NAMALWA (cell line): ENCODE measurements at places on chromosomes 5 and 9.

GRCh38 chr5:66647146-66647856, 51.1 kb downstream of the MAST4 start:
- DNase-seq, result no peak

DNA sequence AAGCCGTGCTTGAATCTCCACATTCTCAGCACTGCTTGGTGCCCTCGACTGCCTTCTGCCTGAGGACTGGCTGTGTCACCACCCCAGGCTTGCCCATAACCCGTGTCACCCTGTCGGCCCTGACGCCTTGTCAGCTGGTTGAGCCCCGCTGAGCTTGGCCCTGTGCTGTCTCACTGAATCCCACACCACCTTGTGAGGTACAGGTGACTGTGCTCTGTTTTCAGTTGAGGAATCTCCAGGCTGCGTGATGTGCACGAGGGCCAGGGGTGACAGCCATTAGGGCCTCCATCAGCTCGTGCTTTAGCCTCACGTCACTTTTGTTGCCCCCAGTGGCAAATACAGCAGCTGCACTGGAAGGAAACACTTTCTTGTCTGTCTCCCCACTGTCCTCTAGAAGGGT, 90.7 kb downstream of the CACNA1B start:
- DNase-seq, result peak; percentile 30

DNA sequence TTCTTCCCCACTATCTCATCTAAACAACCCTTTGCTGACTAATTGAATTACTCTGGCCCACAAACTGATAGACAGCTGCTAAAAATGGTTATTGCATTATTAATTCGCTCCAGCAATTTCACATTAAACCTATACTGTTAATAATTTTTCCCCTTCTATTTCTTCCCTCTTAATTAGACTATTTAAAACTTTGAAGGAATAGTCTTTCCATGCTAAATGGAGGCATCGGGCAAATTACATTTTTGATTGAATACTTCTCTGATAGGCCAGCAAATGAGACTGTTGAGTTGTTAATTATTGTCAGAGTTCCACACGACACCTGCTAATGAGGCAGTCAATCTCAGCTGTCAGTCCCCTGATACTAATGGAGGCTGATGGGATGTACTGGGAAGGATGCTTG, 242.5 kb downstream of the TRIM32 start:
- no peak for DNase-seq

GRCh38 chr5:168432903-168433302, 53.4 kb upstream of the RARS1 start:
- no peak for DNase-seq

GRCh38 chr9:96203867-96204501, 98.0 kb downstream of the HSD17B3 start:
- no peak for DNase-seq

DNA sequence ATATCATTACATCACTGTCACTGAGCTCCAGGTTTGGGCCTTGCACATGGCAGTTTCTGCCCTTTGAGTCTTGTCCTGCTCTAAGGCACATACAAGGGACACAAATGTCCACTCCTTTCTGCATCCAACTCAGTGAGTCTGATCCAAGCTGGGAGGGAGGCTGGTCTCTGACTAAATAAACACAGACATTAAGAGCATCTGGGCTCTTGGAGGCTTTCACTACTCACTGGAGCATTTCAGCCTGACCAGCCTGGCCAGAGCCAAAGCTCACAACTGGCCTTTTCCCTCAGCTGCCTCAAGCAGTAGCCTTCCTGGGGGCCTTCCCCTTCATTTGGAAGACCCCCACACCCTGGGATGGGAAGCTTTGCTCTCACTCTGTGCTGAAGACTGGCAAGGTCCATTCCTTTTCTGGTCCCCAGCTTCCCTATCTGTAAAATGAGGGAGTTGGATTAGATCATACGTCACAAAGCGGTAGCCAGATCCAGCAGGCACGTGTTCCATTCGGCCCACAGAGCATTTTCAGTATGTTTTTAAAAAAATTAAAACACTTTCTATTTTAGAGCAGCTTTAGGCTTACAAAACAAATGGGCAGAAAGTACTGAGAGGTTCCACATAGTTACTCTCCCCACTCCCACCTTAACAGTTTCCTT, 58.6 kb upstream of the XPA start:
- DNase-seq, result no peak

- no peak for DNase-seq
Observed at GRCh38 chr9:130868230-130868629, 28.4 kb downstream of the QRFP start.

GRCh38 chr5:2685651-2686272, 65.7 kb downstream of the IRX2 start:
- no peak for DNase-seq

- DNase-seq, result no peak
Observed at GRCh38 chr5:134151723-134152122, 25.0 kb downstream of the SKP1 start.

DNA sequence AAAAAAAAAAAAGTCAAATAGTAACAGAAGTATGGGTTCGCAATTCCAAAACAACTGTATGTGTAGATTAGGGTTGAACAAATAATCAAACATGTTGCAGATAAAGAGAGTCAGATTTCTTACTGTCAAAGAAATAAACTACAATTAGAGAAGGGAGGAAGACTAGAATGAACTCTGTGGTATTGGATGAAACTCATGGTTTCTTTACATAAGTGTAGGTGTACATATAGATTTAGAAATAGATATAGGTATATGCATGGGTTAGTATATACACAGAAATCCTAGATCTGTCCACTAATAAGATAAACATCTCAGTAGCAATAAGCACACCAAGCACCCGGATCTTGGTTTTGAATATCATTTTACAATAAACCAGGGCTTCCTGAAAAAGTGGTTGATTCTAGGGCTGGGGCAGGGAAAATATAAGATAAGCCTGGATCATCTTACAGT, 21.3 kb downstream of the DTWD2 start:
- no peak for DNase-seq

DNA sequence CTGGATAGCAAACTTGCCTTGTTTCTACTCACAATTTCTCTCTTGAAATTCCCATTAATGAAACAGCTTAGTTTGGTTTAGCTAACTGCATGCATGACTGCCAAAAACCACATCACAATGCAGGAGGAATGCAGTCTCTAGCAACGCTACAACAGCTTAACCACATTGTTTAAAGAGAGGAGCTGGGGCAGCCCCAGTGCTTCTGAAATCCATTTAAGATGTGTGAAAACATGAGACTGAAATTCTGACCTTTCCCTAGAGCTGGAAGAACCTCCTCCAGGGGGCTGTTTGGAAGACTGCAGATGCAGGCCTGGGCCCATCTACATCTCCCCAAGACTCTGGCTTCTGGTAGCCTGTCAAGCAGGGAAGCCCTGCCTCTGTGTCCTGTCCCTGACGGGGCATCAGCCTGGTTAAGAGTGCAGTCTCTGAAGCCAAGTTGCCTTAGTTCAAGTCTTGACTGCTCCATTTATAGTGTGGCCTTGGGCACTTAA, 157.1 kb downstream of the ZNF462 start:
- no peak for DNase-seq

GRCh38 chr9:112000743-112001142, 104.1 kb downstream of the UGCG start:
- no peak for DNase-seq
